ENCODE measurements at places on chromosomes 1 and 21.

- DNase-seq: no peak
Observed at GRCh38 chr1:24254783-24255182, 64.4 kb upstream of the GRHL3 start.

- DNase-seq: no peak
Observed at GRCh38 chr1:38451541-38451993, 405.0 kb upstream of the POU3F1 start.

- DNase-seq: no peak
Observed at GRCh38 chr1:172344444-172344843, 76.0 kb upstream of the C1orf105 start.

GRCh38 chr1:231926340-231926739 is 299.8 kb downstream of the DISC1 start:
- no peak for DNase-seq

DNA sequence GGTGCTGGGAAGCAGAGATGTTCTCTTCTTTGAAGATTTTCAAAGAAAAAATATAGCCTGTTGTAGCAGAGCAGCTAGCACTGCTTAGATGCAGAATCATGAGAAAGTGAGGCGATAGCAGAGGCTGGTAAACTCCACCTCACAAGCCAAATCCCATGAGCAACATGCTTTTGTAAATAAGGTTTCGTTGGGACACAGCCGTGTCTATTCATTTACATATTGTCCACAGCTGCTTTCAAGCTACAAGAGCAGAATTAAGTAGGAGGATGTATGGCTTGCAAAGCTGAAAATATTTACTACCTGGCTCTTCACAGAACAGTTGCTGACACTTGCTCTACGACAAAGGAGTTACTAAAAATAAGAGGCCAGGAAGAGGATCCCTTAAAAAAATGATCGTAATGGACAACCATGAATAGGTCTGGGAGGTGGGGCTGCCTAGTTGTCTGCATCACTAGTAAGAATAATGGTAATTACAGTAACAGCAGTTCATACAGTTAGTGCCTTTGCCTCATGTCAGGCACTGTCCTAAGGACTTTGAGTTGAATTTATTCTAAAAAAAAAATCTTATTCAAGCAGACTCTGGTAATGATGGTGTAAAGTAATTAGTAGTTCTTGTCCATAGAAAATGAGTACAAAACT is 622.0 kb downstream of the KIF26B start:
- no peak for DNase-seq

Data from CD4-positive, alpha-beta T cell treated with Interleukin-17A for 1 hour (primary cell).